ENCODE measurements at places on chromosomes 5 and 9.

DNA sequence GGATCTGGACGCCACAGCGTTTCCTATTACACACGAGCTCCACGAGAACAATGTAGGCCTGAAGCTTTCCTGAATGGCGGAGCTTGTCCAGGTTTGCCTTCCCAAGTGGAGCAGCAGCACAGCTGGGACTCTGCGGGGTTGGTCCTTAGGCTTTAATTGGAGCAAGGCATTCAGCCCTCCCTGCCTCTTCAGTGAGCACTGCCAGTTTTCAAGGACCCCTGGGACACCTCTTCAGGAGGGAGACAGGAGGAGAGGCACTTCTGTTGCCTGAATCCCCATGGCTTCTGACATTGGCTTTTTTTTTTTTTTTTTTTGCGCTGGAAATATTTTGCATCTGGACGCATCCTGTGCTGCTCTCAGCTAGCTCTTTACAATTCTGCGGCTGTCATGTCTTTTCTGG is 179.4 kb downstream of the SEMA6A start:
- no peak for DNase-seq

GRCh38 chr9:4670591-4670990 is 4.3 kb upstream of the SPATA6L start:
- DNase-seq: no peak

- DNase-seq: peak; percentile 32
Measured at GRCh38 chr5:169702693-169703481, 65.8 kb downstream of the DOCK2 start.

DNA sequence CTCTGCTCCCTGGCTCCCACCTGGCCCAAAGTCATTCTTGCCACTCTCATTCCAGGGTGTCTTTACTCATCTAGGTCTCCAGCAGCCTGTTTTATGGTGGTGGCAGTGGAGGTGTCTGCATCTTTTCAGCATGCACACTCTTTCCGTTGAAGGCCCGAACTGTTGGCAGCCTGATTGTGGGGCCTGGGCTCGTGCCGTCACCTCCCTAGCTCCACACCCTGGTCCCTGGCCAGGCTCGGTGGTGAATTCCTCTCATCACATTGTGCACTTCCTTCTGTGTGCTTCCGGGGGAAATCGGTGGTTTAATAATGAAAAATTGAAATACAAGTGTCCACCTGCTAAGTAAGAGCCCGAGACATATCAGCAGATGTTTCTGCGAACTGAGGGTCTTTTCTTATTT is 214.3 kb downstream of the TRIO start:
- no peak for DNase-seq

DNA sequence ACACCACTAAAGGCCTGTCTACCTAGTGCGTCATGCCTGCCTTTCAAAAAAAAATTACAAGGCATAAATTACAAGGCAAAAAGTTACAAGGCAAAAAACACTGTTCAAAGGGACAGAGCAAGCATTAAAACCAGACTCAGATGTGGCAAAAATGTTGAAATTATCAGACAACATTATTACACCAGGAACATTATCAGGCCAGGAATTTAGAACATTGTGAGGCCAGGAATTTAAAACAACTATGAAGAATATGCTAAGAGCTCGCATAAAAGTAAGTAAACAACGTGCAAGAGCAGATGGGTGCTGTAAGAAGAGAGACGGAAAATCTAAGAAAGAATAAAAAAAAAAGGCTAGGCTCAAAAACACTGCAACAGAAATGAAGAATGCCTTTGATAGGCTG is 18.2 kb upstream of the MLANA start:
- DNase-seq: no peak

DNA sequence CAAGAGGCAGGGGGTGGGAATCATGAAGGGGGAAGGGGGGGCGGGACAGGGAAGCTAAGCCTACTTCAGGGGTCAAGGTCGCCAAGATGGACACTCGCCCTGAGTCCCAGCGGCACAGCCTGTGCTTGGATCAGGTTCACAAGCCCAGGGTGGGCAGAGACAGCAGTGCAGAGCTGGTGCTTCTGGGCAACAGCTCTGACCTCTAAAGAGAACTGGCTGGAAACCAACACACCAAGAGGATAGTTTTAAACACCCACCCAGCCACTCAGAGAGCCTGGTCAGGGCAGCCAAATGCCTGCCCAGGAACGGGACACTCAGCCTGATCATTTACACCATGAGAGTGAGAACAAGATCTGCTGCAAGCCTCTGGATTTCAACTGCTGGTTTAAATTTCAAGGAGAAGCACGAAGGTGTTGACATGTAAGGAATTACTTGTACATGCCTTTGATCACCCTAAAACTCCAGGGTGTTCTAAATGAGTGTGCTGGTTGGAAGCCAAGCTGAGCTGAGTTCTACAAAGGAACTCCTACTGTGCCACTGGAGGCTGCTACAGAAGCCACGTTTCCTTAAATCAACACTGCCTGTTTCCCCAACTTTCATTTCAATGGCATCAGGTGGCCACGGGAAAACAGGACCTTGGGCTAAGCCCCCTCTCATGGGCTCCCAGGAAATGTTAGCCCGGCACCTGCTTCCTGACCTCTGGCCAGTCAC is 91.5 kb downstream of the TTLL11 start:
- no peak for DNase-seq

DNA sequence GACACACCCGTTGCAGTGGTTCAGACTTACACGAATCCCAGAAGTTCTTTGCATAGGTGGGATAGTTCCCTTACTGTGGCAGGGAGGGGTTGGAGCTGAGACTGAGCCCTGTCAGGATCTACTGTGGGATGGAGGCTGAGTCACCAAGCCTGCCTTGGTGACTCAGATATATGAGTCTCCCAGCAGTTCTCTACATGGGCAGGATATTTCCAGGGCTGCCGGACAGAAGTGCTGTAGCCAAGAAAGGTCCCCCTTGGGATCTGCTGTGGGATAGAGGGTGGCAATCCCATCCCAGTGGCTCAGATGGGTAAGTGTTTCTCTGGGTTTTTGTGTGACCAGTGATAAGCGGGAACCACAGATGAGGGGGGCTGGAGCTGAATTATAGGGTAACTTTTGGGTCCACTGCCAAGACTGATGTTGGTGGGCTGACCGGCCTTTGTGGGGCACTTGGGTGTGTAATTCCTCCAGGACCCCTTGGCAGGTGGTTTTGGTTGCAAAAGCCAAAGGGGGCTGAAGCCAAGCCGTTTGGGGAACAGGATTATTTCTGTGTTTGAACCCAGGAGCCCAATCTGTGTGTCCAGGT is 18.7 kb downstream of the XRCC4 start:
- DNase-seq: peak; percentile 92

DNA sequence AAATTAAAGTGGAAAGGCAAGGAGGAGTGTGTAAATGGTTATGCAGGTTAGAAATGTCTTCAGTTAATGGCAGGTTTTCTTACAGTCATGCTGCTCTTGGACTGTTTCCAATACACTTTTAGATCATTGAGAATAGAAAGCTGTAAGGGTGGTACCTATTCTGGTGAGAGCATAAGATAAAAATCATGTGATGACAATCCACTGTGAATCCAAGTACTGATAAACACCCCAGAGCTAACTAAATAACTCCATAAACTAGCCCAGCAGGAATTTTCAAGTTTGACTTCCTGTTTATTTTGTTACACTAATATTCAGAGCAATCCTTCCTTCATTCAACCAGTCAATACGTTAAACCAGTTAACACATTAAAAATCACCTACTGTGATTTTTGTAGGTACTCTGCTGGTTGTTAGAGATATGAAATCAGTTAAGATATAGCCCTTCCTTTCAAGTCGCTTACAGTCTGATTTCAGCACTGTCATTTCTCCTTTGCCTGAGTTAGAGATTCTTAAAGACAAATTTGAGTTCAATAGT is 22.6 kb downstream of the VCAN start:
- DNase-seq: no peak

GRCh38 chr9:83066771-83067170 is 3.8 kb upstream of the RASEF start:
- DNase-seq: peak; percentile 82

- DNase-seq: no peak
Measured at GRCh38 chr5:157519579-157520253, 55.9 kb downstream of the ADAM19 start.

GRCh38 chr5:179322071-179323025 is 22.9 kb downstream of the ADAMTS2 start:
- no peak for DNase-seq

DNA sequence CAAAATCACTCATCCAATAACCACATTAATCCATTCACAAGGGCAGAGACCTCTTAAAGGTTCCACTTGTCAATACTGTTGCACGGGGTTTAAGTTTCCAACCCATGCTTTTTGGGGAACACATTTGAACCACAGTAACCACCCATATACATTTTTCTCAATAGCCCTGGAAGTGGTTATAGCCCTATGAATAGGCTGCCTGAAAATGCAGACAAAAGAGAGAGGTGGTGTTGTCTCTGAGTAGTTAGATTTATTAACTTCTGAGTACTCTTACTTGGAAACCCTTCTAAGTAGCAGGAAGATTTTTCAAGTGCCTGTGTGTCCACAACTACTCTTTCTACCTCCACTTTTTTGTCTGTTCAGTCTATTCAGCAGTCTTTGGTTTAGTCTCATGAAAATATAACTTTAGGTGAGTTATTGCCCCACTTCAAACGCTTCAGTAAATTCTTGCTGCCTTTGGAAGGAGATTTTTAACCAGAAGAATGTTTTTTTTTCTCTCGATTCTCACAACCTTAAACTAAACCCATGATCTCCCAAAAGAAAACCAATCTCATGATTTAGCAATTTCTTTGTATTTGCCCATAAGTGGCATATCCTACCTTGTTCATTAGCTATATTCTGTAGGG is 42.6 kb downstream of the ARHGEF28 start:
- no peak for DNase-seq

- peak; percentile 91 for DNase-seq
Measured at GRCh38 chr9:98790842-98791607, 5.3 kb downstream of the ANKS6 start.

DNA sequence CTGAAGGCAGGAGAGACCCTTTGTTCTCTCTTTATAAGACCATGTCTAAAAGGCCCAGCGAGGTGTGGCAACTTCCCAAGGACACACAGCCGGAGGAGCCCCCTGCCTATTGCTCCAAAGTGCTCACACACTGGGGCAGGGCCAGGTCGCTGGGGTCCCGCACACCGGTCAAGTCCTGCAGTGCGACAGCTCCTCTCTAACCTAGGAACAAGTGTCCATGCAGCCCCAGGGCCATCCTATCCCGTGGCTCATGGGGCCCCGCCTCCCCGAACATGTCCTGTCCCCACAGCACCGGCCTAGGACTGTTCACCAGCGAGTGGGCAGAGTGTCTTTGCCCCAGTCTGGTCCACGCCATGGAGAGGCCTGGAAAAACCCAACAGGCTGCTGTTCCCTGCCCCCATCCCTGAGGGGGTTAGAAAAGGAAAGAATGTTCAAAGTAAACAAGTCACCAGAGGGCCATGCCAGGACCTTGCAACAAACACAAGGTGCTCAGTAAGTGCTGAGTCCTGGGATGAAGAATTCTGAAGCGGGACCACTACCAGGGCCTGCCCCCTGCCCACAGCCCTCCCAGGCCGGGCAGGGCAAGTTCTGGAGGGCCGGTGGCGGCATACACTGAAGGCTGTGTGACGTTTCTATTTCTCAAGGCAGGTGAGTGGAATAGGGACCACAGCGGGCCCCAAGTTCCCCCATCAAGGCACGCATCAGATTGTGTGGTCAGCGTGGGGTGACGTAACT is 938 bp downstream of the NINJ1 start:
- DNase-seq: peak; percentile 58

DNA sequence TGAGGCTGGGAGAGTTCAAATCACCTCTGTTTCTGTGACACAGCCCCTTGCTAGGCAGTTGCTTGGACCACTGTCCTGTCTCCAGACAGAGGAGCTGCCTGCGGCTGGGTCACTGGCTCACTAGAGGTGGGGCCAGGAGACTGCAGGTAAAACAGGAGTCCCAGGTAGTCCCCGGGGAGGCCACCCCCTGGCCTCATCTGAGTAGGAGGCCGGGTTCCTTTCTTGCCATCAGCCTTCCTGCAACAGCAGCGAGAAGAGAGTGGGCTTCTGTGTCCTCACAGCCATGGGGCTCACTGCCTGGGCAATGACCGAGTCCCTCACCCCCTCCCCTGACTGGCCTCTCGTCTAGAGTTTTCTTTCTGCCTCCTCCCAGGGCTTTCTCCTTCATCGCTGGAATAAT is 197.5 kb downstream of the CDK5RAP2 start:
- DNase-seq: no peak

DNA sequence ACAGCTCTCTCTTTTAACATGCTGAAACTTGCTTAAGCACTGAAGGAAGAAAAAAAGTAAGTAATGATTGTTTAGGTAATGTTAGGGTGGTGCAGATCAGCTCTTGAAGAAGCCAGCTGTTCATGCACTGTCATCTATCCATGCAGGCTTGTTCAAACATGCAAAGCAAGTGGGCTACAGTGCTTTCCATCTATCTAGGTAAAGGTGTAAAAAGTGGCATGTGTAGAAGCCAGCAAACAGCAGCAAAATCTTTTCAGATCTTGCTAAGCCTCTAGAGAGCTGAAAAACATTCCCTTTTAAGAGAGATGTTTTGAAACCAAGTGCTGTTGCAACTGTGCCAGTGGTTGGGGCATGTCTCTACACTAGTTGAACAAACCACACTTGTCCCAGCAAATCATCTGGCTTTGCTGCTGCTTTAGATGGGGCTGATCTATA is 214.4 kb downstream of the EFNA5 start:
- no peak for DNase-seq

GRCh38 chr5:177405805-177406204 is 3.6 kb downstream of the F12 start:
- no peak for DNase-seq

DNA sequence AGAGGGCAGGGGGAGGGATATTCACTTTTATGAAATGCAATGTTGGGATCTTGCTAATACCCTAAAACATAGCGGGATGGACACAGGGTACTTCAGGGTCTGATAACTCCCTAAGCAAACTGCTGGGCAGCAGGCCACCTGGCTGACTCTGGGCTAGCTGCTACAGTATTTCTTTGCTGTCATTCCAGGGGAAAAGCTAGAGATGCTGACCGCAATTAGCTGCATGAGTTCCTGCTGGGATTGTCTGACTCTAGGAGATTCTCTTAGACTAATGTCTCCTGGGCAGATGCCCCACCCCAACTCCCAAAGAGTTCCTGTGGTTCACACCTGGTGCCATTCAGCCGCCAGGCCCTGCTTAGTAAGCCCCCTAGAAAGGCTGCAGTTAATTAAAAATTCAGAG is 69.9 kb downstream of the PSAT1 start:
- DNase-seq: no peak

DNA sequence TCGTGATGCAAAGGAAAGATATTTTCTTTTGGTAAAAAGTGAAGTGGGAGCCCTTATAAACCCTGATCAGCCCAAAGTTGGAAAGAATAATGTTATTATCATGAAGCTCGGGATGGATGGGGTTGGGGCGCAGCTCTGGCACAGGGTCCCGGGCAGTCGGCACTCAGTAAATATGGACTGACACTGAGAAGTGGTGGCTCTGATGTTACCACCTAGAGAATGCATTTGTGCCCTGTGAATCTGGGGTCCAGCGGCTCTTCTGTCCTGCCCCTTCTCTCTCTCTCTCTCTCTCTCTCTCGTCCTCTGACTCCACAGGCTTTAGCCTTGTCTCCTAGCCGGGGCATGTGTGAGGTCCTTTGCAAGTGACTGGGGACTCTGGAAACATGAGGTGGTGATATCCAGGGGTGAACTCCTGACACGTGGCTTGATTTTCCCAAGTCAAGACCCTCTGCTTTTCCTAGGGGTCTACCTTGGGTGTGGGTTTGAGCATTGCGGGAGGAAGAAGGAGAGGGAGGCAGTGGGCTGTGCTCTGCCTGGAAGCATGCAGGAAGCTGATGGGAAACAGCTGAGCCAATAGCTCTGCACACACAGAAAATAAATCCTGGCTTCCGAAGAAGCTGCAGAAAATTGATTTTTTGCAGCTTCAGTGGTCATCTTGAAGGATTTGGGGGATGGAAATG is 162.7 kb downstream of the MACROH2A1 start:
- DNase-seq: no peak

- no peak for DNase-seq
Measured at GRCh38 chr9:95830768-95831167, 44.7 kb upstream of the ERCC6L2 start.

All from ELR (cell line).